ENCODE measurements at places on chromosomes 6 and 20.

DNA sequence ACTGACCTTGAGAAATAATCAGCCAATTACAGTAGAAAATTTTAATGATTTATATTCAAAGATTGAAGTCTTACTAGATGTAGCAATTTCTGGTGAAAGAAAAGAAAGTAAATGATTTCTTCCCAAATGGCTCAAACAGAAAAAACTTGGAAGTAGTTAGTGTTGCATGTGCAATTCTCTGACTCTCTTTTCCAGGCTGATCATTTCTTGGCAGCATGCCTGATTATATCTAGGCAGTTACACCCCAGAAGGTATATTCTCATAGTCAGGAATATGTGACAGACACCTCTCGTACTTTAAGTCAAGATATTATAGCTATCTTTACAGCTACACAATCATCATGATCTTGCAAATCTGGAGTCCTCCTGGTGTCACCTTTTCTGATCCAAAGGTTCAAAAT, 122.9 kb downstream of the PDE7B start:
- DNase-seq, result no peak

DNA sequence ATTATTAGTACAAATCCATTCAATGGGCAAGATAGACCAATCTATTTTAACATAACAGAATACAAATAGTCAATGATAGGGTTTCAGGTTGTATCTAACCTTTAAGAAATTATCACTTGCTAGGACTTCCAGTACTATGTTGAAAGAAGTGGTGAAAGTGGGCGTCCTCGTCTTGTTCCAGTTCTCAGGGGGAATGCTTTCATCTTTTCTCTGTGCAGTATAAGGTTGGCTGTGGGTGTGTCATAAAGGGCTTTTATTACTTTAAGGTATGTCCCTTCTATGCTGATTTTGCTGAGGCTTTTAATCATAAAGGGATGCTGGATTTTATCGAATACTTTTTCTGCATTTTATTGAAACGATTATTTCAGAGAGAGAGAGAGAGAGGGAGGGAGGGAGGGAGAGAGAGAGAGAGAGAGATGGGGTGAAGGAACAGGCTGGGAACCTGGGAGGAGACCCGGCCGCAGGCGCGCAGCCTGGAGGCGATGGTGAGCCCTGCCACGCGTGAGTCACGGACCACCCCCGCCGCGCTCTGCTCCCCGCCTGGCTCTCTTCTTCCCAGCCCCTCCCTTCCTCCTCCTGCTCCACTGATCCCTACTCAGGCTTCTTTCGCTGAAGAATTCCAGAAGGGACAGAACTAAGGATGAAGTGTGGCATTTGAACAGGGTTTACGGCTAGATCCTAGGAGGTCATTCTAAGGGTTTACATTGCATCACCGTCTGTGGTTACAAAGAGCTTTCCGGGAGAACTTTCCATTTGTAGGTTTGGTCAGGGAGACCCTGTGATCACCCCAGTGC, 45.5 kb upstream of the HLA-E start:
- no peak for DNase-seq

DNA sequence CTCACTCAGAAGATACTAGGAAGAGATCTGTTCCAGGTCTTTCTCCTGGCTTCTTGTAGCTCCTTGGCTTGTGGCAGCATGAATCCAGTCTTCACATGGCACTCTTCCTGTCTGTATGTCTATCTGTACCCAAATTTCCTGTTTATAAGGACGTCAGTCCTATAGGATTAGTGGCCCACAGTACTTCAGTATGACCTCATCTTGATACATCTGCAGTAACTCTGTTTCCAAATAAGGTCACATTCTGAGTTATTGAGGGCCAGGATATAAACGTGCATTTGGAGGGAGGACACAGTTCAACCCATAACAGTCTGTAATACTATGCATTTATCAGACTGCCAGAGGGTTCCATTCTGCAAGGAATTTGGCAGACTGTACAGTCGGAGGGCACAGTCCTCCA, 57.6 kb upstream of the DYNLRB1 start:
- DNase-seq, result no peak

DNA sequence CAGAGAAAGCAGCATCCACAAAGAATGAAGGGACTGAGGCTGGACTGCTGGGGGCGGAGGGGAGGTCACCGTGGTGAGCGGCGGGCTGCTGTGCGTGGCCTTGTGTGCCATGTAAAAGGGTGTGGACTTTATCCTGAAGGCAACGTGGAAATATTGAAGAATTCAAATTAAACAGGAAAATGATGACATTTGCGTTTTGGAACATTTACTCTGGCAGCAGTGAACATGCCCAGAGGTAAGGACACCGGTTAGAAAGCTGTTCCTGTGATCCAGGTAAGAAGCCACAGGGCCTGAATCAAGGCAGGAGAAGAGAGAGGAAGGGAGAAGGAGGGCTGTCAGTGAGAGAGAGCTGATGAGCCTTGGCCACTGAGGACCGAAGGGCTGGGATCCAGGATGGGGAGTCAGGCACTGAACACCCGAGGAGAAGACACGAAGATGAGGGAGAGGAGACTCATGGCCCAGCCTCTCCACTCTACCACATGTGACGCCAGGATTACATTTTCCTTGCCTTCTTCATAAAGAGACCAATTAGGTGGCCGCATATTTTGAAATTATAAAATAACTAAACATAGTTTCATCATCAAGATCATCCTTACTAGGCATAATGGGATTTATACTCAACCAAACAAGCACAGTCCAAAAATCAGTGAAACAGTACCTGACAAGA, 58.4 kb downstream of the TRAM2 start:
- DNase-seq, result no peak

DNA sequence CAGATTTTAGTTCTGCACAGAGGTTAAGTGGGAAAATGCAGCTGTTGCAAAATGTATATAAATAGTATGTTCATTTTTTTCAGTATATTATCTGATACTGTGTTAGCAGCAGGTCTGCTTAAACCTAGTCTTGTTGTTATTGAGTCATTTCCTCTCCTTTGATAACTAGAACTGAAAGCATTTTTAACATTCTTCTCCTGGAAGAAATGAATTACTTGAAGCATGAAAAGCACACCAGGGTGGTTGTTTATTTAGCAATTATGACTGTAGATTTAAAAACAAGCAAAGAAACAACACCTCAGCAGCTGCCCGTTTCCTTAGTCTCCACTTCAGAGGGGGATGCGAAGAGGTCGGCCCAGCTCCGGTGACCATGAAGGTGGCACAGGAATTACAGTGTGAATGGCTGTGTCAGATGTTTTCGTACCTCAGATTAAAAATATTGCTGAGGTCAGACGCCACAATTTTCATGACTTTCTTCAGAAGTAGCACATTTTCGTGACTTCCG, 53.5 kb downstream of the GOPC start:
- no peak for DNase-seq

GRCh38 chr6:13461307-13461706, 26.1 kb downstream of the GFOD1 start:
- DNase-seq, result no peak

DNA sequence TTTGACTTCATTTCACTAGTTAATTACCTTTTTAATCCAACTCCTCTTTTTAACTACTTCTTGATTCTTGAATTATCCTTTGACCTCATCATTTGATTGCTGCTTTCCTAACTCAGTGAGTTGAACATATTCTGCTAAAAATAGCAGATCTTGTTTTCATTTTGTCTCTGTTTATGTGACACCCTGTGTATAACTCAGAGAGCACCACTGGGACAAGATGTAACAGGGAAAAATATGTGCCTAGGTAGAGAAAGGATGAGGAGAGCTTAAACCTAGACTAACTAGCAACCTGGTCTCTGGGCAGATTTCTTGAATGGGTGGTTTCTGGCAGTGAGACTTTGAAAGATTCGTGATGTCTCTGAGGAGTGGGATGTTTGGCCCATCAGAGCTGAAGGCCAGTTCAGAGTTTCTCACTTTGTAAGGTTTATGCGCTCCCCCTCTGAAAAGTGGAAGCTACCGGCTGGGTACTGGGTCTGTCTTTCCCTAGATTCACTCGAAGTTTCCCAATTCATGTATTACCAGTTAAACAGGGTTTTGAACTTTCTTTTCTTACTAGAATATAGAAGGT, 61.8 kb downstream of the TPD52L1 start:
- no peak for DNase-seq

- DNase-seq, result no peak
Observed at GRCh38 chr6:8545336-8545735, 110.0 kb upstream of the SLC35B3 start.

GRCh38 chr6:158536891-158537798, 22.7 kb upstream of the TMEM181 start:
- no peak for DNase-seq

DNA sequence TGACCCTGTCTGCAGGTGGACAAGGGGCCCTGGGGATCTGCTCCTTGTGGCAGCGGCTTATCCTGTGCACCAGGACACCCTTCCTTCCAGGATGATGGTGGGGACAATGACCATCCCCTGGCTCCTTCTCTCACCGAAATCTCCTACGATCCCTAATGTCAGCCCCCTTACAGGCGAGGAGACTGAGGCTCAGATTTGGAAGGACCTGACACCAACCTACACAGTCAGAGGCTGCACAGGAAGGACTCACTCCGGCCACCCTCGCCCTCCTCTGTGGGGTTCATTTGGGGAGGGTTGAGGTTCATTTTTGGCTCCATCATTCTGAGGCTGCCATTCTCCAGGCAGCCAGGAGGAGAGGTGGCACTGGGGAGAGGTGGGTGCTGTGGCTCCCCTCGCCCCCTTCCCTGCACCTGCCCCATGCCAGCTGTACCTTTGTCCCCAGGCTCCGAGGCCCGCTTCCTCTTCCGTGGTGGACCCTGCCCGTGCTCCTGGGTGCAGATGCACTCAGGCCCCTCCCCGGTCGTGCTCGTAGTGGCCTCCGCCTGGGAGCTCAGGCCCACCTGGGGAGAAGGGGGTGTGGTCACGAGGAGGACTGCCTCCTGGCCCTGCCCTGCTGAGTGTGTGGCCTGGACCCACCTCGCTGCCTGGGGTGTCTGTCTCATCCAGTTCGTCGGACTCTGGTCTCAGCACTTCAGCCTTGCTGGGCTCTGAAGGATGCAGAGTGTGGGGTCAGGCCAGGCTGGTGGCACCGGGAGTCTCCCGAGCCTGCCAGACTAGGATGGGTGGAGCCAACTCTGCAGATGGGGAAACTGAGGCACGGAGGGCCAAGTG, 5.3 kb upstream of the CABLES2 start:
- DNase-seq, result no peak

DNA sequence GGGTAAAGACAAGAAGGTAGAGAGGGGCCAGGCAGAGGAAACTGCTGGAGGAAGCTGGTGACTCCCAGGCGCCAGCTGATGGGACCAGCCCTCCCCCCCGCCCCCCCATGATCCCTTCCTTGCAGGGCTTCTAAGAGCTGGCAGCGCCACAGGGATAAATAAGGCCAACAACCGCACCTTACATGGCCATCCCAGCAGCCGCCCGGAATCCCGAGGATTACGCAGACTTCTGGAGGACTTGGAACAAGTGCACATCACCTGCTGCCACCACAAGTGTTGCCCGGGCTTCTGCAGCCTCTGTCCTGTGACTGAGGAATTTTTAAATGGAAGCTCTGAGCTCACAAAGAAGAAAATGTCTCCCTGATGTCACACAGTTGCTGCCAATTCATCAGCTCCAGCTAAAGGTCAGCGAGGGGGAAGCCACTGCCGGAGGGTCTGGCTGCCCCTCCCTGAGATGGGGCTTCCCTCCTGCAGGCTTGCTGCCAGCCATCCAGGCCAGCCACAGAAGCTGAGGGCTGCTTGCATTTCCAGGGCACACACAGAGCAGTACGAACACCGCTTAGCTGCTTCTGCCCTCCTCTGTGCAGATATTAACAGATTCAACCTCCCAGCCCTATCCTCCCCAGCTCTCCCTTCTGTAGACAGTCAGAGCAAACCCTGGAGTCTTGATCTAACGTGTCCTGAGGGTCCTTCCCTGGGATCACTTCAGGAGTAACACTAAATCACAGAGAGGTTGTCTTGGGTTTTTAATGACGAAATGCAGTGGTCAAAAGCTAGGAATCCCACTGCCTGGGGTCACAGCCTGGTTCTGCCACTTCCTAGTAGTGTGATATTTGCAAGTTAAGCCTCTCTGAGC, 38.6 kb upstream of the PIM1 start:
- no peak for DNase-seq

GRCh38 chr6:30972816-30973215, 10.7 kb upstream of the MUC21 start:
- no peak for DNase-seq

GRCh38 chr6:26304797-26305640, 60.0 kb upstream of the BTN3A2 start:
- peak; percentile 69 for DNase-seq

DNA sequence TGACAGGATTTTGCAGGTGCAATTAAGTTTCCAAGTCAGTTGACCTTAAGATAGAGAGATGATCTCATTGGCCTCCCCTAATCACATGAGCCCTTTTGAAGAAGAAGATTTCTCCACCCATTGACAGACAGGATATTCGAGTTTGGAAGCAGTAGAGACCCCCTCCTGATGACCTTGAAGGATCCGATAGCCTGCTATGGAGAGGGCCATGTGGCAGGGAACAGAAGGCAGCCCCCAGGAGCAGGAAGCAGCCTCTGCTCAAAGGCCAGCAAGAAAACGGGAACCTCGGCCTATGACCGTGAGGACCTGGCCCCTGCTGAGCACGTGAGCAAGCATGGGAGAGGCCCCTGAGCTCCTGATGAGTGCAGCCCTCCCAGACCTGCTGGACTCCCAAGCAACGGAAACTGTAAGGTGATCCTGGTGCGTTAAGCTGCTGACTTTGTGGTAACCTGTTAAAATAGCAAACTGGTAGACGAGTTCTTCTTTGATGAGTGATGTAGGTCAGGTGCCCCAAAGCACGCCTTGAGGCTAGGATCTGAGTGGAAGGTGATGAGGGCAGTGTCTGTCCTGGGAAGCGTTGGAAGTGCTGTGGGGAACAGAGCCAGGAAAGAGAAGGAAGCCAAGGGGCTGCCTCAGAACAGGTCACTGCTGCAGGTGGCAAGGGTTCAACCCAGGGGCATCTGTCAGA, 18.5 kb upstream of the TUBB2A start:
- no peak for DNase-seq

GRCh38 chr6:129490521-129491255, 219.3 kb downstream of the ARHGAP18 start:
- DNase-seq, result peak; percentile 11

DNA sequence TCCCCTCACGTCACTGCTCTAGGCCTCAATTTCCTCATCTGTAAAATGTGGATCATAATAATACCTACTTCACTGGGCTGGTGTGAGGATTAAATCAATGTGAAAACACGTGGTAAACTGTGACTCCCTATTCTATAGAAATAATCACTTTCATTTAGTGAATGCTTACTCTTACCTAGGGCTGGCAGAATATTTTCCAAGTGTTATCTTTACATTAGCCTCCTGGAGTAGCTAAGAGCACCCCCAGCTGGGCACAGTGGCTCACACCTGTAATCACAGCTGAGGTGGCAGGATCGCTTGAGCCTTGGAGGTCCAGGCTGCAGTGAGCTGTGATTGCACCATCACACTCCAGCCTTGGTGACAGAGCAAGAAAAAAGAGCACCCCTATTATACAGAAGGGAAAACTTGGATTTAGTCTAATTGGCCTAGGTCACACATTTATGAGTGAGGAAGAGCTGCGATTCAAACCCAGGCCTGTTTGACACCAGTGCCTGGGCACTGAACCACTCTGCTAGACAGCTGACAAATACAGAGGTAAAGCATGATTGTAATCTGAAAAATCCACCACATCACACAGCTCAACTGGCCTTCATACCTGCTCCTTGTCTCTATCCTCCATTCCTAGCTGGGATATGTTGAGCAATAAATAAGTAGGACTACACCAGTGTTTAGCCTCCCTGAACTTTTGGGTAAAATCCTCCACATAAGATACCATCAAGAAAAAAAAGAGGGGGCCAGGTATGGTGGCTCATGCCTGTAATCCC, 1.4 kb upstream of the SNTA1 start:
- no peak for DNase-seq

Data from hematopoietic multipotent progenitor cell treated with erythropoietin and hydrocortisone succinate and interleukin-3 and kit ligand, for 17 days (in vitro differentiated cells).